ENCODE measurements at places on chromosomes 7 and 10. TPM values are rescaled to one million over a fixed set of nuclear protein-coding genes. Genes with fewer than 3 reads are reported as not detected.

Gene KLLN
- 0.42 TPM for polyA plus RNA-seq

Gene STOX1
- not detected for polyA plus RNA-seq

Gene DPYSL4
- polyA plus RNA-seq, result 3.4 TPM

Gene GPR37
- 0.25 TPM for polyA plus RNA-seq

Gene BLNK
- not detected for polyA plus RNA-seq

Gene MKX
- polyA plus RNA-seq, result 68.1 TPM

Gene COL13A1
- polyA plus RNA-seq, result 9.8 TPM

Gene SMARCD3
- 46.6 TPM for polyA plus RNA-seq

Gene GDF10
- not detected for polyA plus RNA-seq

Gene FAS
- polyA plus RNA-seq, result 52.3 TPM

Gene HOXA2
- polyA plus RNA-seq, result 0.09 TPM

Gene NUTM2B
- 0.43 TPM for polyA plus RNA-seq

Gene ZNF239
- polyA plus RNA-seq, result 5.8 TPM

Gene AUTS2
- 0.54 TPM for polyA plus RNA-seq

Gene ADARB2
- polyA plus RNA-seq, result not detected

Gene ALOX5
- not detected for polyA plus RNA-seq

All from BJ (cell line).